ENCODE measurements at places on chromosomes 7 and 10. TPM values are rescaled to one million over a fixed set of nuclear protein-coding genes. Genes with fewer than 3 reads are reported as not detected.

The CPN1 gene
- total RNA-seq: not detected

The TAS2R4 gene
- 0.22 TPM for total RNA-seq

The GPRIN2 gene
- not detected for total RNA-seq

The PARG gene
- 17.0 TPM for total RNA-seq

The SLC26A5 gene
- 1.4 TPM for total RNA-seq

The SPDYE2 gene
- not detected for total RNA-seq

The NYAP1 gene
- 6.3 TPM for total RNA-seq

The KDM7A gene
- 10.9 TPM for total RNA-seq

The IL2RA gene
- not detected for total RNA-seq

The LOXL4 gene
- 0.87 TPM for total RNA-seq

All from lung microvascular endothelial cell (primary cell).